ENCODE measurements at places on chromosomes 13 and 19.
A peak's percentile ranks its signal among the peaks of the same experiment; 100 is the strongest.

GRCh38 chr13:112603641-112604225, 15.8 kb upstream of the TUBGCP3 start:
- DNase-seq: no peak

- DNase-seq: no peak
These were observed 104.0 kb downstream of the ATP11A start for GRCh38 chr13:112793545-112794445.

DNA sequence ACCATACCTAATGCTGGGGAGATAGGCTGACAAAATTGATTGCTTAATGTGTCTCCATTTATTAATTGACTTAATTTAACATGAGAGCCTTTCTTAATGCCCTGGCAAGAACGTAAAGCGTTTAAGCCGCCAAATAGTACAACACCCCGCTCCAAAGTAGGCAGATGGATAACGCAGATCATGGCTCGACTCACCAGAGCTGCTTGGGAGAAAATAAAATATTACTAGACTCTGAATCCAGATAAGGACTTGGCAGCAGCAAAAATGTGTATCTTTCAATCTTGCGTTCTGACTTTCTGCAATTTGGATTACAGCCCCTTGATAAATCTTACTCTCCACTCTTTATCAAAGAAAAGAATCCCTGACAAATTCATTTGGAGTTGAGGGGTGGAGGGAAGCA, 403 bp upstream of the SIAH3 start:
- DNase-seq: no peak

- DNase-seq: no peak
These were observed 10.7 kb downstream of the ZNF846 start for GRCh38 chr19:9757544-9758501.

GRCh38 chr13:52026246-52026626, 1.7 kb downstream of the UTP14C start:
- DNase-seq: no peak

DNA sequence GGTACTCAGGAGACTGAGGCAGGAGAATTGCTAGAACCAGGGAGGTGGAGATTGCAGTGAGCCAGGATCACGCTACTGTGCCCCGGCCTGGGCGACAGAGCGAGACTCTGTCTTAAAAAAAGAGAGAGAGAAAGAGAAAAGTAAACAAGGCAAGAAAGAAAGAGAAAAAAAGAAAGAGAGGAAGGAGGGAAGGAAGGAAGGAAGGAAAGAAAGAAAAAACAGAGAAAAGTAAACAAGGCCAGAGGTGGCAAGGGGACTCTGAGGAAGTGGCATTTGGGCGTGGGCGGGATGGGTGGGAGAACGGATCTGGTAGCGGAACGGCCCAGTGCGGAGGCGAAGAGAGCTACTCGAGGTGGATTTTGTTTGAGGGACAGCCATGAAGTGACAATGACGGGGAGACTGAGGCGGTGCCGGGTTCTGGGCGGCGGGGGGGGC, 7.5 kb upstream of the ARRDC2 start:
- DNase-seq: no peak

GRCh38 chr19:50036908-50037307, 11.1 kb downstream of the ZNF473 start:
- no peak for DNase-seq

GRCh38 chr13:97327506-97328221, 105.5 kb downstream of the MBNL2 start:
- DNase-seq: no peak

- DNase-seq: no peak
These were observed 1.3 kb downstream of the HSD11B1L start for GRCh38 chr19:5682107-5682482.

- DNase-seq: no peak
These were observed 7.6 kb downstream of the GGACT start for GRCh38 chr13:100581030-100581429.

GRCh38 chr19:41248895-41249294, 15.3 kb upstream of the HNRNPUL1 start:
- no peak for DNase-seq

DNA sequence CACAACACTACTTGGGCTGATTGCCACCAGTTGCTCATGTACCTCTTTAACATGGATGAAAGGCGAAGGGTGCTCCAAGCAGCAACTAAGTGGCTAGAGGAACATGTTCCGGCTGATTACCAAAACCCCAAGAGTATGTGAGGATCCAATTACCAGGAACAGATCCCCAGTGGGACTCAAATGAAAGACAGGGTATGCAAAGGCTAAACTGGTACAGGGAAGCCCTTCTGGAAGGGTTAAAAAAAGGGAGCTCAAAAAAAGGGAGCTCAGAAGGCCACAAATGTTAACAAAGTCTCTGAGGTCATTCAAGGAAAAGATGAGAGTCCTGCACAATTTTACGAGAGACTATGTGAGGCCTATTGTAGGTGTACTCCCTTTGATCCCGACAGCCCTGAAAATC, 604.7 kb downstream of the UQCRFS1 start:
- no peak for DNase-seq

GRCh38 chr19:8578642-8579265, 1.5 kb upstream of the MYO1F start:
- DNase-seq: peak; percentile 15

DNA sequence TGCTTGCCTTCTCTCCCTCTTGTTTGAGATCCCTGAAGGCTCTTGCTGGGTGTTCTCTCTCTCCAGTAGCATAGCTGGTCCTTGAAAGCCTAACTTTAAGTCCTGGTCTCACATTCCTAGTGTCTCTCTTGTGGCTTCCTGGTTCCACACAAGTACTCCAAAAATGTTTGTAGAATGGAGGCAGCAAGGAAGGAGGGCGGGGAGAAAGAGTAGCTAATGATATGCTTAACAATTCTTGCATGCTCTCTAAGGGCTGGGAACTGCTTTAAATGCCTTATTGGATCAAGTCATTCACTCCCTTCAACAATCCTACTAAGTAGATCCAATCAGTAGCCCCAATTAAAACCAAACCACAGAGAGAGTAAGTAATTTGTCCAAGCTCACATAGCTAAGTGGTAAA, 357.3 kb downstream of the KLF5 start:
- DNase-seq: no peak

GRCh38 chr13:24827799-24828198, 63.8 kb downstream of the RNF17 start:
- no peak for DNase-seq

DNA sequence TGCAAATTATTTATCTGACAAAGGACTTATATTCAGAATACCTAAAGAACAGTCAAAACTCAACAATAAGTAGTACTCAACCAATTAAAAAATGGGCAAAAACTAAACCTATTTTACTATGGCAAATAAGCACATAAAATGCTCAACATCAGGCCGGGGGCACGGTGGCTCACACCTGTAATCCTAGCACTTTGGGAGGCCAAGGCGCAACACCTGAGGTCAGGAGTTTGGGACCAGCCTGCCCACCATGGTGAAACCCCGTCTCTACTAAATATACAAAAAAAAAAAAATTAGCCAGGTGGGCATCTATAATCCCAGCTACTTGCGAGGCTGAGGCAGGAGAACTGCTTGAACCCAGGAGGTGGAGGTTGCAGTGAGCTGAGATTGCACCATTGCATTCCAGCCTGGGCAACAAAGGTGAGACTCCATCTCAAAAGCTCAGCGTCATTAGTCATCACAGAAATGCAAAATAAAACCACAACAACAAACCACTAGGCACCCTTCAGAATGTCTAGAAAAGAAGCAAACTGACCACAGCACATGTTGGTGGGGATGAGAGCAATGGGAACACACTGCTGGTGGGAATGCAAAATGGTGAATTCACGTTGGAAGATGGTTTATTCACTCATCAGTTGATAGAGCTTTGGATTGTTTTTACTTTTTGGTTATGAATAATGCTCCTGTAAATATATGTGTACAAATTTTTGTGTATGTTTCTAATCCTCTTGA, 180.6 kb upstream of the SOX1 start:
- DNase-seq: no peak

GRCh38 chr13:98406971-98407370, 169.9 kb downstream of the STK24 start:
- no peak for DNase-seq

DNA sequence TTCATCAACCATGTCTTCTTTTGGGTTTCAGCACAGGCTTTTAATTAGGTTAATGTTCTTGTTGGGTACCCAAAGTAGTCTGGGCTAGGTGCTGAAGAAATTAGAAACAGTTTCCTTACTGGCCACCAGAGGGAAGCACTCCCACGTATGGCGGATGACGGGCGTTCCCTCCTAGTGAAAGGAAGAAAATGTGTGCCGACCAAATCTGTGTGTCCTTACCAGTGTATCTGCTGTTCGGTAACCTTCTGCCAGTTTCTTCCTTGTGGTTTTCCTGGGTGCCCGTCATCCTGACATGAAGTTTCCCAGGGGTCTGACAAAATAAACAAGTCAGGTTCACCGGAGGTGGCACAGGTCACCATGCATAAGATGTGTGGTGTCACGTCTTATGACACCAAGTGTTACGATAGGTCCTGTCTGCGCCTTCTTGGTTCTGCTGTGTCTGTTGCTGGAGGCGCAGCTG, 6.0 kb upstream of the WDR88 start:
- peak; percentile 63 for DNase-seq

DNA sequence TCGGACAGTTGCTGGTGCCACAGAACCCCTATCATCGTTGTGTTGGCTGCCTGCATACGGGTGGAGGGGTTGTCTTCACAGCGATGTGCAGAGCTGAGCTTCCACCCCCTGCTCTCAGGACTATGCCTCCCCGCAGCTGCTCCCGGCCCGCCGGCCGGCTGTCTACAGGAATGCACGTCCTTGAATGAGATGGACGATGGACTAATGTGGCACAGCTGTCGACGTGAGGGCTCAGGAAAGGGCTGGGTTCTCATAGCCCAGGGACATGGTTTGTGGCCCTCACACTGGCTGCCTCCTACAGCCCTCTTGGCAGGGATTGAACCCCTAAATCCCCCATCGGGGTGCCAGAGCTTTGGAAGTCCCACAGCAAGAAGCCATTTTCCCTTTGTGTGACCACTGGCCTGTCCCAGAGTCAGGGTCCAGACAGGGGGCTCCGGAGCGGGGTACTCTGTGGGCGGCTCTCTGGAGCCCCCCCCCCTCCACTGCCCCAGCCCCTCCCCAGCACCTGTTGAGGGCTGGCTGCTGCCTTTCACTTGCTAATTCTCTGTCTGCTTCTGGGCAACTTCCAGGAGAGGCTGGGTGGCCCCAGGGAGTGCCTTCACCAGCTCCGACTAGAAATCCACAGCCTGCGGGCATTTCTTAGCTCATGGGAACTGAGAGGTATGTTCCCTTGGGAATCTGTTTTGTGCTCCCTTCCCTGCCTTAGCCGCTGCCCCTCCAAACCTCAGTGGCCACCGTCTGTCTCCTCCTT, 40.2 kb downstream of the TSSK6 start:
- DNase-seq: no peak

DNA sequence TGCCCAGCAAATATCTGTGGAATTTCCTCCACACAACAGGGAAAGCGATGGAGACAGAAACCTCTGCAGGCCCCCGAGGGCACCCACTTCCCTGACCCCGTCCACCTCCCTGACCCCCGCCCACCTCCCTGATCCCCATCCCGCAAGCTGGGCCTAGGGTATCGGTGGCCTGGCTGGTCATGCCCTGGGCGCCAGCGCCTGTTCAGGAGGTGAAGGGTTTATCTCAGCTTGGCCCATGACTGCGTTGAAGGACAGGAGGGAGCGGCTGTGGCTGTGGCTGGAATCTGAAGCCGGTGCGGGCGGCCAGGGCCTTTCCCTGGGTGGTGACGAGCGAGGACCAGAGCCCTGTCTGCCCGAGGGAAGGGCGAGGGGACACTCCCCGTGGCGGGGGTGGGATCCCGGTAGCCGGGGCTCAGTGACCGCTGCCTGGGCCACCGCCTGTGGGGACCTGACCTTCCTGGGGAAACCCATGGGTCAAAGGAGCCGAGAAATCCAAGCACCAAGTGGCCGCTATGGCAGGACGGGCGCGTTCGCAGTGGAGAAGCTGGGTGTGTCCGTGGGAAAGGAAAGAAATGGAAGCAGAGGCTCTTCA, 20.7 kb downstream of the GAS6 start:
- DNase-seq: no peak

DNA sequence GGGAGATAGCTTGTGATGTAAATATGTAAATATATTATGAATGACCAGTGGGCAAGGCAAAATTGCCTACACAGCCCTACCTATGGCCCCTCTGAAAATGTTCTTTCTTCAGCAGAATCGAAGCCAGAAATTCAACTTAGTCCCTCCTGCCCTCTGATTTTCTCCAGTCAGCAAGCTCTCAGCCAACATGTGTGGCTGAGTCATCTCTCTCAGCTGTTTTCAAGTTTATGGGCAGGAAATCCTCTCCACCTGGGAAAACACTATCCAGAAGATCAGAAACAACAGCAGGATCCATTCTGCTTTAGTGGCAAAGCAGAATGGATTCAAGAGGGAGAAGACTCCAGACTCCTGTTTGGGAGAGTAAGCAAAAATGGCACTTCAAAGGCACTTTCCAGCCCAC, 8.9 kb upstream of the ZNF527 start:
- DNase-seq: no peak

DNA sequence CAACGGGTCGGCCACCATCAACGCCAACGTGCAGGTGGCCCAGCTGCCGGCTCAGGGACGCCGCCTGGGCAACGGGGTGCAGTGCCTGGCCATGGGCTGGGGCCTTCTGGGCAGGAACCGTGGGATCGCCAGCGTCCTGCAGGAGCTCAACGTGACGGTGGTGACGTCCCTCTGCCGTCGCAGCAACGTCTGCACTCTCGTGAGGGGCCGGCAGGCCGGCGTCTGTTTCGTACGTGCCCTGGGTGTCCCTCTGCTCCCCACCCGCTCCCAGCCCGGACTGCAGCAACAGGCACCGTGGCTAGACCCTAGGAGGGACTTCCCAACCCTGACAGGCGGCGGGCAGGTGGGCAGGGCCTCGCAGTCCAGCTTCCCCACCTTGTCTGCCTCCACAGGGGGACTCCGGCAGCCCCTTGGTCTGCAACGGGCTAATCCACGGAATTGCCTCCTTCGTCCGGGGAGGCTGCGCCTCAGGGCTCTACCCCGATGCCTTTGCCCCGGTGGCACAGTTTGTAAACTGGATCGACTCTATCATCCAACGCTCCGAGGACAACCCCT, 3.5 kb downstream of the ELANE start:
- DNase-seq: no peak

DNA sequence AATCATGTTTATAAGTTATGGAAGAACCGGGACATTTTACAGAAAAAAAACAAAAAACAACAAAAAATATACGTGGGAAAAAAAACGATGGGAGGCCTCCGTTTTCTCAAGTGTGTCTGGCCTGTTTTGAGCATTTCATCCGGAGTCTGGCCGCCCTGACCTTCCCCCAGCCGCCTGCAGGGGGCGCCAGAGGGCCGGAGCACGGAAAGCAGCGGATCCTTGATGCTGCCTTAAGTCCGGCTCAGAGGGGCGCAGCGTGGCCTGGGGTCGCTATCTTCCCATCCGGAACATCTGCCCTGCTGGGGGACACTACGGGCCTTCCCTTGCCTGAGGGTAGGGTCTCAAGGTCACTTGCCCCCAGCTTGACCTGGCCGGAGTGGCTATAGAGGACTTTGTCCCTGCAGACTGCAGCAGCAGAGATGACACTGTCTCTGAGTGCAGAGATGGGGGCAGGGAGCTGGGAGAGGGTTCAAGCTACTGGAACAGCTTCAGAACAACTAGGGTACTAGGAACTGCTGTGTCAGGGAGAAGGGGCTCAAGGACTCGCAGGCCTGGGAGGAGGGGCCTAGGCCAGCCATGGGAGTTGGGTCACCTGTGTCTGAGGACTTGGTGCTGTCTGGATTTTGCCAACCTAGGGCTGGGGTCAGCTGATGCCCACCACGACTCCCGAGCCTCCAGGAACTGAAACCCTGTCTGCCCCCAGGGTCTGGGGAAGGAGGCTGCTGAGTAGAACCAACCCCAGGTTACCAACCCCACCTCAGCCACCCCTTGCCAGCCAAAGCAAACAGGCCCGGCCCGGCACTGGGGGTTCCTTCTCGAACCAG, 1.8 kb upstream of the APOE start:
- peak; percentile 51 for DNase-seq

GRCh38 chr19:43725468-43725867, 9.6 kb downstream of the IRGC start:
- no peak for DNase-seq
